SW 1271 (cell line): ENCODE measurements at places on chromosomes 11 and 22.

- no peak for DNase-seq
Observed at GRCh38 chr11:74464746-74465145, 2.6 kb downstream of the KCNE3 start.

DNA sequence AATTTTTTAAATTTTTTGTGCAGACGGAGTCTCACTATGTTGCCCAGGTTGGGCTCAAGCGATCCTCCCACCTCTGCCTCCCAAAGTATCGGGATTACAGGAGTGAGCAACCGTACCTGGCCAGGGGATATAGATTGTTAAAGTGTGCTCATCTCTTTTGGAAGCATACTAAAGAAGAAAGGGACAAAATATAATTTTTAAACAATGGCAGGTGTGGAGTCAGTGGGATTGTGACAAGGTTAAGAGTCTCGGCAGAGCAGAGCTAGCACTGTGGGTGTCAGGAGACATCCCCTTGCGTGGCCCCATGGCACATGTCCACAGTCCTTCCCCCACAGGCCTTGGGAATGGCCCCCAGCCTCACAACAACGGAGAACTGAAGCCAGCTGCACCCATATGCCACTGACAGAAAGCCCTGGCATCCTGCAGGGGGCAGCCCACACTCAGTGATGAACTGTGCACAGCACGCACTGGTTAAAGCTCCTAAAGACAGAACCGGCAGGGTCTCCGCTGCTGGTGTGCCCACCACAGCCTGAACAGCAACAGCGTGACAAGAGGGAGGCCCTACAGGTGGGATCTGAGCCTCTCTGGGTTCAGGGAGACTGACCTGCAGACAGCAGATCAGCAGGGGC, 29.9 kb downstream of the SERPIND1 start:
- no peak for DNase-seq

DNA sequence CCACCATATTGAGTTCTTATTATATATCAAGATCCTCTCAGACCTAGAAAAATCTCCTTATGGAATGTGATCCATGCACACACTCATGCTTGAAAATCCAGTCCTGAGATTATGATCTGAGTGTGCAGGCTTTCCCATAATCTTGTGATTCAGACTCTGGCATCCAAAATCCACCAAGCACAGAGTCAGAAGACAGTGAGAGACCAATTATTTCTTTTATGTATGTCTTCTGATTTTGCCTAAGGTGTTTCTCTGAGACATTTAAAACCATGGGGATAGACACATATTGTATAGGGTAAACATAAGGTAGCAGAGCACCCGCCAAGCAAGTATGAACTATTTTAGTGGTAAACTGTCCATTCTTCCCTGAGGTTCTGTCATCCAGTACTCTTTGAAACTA, 52.0 kb upstream of the MMP13 start:
- DNase-seq = no peak

GRCh38 chr22:21766691-21767462, 31.3 kb upstream of the YPEL1 start:
- no peak for DNase-seq

DNA sequence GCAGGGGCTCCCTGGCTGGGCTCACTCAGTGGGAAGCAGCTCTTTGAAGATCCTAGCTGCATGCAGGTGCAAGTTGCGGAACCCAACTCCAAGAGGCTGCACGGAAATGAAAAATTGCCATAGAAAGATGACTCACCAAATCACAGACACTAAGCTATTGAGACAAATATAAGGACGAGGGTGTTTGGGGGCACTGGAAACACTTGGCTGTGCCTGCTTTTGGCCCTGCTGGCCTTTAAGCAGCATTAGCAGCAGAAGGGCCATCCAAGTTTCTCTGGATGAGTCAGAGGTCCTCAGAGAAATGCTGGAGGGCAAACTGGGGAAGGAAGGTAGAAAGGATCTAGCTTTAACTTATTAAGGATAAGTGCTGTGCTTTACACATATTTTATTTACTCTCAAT, 282.3 kb downstream of the KIRREL3 start:
- no peak for DNase-seq

GRCh38 chr11:105903113-105903512, 118.9 kb downstream of the MSANTD4 start:
- DNase-seq = no peak

DNA sequence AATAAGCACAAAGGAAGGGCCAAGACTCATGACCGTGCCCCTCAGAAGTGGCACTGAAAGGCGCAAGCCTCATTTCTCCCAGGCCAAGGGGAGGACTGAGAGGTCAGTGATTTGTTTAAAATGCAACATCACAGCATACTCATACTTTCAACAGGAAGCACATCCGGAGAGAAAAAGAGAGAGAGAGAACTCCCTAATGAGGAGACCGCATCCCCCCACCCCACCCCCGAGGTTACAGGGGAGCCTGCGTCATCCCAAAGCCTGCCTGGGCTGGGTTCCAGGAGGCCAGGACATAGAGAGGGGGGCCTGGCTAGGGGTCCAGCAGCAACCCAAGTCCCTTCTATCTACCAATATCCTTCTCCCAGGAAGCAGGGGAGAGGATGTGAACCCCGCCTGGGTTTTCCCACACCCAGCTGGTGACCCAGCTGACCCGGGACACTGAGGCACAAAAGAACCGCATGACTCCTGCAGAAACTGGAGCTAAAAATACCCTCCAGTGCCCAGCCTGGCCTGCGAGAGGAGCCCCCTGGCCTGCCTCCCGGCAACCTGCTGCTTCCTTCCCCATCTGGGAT, 3.8 kb downstream of the CSNK1E start:
- DNase-seq = peak; percentile 51

DNA sequence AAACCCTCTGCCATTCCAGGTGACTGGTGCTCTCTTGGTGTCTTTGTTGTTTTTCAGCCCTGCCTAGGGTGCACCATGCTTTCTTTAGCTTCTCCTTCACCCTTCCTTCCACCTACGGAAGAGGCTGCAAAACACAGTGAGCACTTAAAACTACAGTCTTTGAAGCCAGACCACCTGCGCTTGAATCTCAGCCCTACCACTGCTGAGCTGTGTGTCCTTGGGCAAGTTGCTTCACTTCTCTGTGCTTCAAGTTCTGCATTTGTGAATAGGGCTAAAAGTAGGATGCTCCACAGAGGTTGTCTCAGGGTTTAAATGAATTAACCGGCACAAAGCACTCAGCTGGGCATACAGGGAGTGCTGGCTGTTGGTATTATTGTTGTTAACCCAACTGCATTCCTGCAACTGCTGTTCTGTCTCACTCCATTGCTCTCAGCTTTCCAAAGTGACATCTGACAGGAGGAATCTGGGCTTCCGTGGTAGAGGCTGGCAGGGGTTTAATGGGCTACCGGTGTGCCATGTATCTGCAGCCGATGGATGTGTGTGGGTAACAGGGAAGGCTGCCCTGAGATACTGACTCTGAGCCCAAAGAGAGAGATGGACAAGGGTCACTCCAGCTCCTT, 139.3 kb downstream of the FBXO7 start:
- no peak for DNase-seq

DNA sequence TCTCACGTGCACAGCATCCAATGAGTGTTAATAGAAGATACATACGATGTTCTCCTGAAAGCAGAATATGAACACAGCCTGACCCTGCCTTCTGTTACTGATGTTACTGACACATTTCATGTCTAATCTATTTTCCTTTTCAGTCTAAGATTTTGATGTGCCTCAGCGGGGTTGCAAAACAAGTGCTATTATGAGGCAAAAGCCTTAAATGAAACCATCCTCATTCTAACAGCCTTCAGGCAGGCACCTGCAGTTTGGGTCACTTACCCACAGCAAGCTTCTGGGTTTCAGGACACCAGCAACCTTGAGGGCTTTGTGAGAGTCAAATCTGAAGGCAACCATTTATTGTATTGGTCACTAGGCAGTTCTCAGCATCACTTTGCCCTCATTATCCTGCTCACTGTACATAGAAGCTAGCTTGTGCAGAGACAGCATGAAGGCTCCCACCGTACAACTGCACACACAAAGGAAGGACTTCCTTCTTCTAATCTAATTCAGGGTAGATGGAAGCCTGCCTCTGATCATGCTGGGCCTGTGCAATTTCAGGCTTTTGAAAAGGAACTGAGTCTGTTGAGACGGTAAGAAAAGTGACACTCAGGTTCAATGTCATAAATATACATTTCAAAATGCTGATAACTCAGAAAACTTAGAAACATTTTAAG, 183.2 kb upstream of the PITPNB start:
- DNase-seq = no peak

GRCh38 chr11:63931876-63932275, 6.9 kb upstream of the NAA40 start:
- DNase-seq = no peak

DNA sequence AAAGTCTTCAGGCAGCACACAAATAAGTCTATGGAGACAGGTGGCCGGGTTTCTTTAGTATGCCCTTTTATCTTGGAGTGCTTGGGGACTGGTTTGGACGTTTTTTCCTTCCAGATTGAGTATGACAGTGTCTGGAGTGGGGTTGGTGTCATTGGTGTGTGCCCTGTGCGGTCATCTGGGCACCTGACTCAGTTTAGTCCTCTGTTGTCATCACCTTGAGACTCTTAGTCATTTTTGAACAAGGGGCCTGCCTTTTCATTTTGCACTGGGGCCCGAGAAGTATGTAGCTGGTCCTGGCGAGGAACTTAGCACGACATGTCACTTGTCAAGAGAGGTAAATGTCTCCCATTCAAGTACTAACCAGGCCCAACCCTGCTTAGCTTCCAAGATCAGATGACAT, 27.2 kb upstream of the MYO18B start:
- DNase-seq = no peak

DNA sequence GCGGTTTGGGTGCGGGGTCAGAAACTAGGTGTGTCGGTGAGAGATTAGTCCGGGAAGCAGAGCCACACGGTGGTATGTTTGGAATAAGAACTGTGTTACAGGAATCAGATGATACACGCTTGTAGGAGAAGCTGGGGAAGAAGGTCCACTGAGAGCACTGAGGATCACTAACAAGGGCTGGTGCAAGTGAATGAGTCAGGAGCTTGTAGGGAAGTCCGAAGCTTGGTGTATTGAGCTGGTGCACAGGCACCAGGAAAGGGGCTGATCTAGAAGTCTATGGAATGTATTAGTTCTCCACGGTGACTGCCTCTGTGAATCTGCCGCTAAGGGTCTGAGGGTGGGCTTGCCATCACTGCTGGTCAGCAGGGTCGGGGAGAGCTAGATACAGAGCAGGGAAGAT, 18.8 kb upstream of the GRK3 start:
- DNase-seq = no peak

DNA sequence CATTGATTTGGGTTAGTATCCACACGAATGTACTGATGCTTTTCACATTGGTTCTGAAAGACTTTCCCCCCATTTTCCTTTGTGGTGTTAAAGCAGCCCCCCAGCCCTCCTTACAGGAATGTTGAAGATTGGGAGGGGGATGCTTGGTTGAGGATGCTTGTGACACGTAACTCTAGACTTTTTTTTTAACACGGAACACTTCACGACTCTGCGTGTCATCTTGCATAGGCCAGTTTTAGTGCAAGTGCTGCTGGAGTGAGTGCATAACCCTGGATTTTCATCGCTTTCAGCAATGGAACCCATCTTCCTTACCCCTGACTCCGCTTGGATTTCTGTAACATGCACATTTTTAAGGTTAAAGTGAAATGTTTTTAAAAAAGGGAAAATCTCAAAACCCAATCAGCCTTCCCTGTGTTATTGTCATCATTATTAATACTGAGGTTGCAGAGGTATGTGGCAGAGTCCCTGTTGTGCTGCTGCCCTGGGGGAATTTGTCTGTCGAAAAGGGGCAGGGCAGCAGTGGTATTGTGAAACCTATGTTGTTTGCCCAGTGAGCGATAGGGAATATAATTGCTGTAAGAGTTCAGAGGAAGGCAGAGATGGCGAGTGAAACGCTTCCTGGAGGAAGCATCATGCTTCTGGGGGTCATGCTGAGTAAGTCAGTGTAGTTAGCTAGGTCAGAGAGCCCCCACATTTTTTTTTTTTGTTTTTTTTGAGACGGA, 12.1 kb downstream of the CECR2 start:
- DNase-seq = no peak

GRCh38 chr11:1755344-1755691, 4.9 kb upstream of the IFITM10 start:
- DNase-seq = no peak

- DNase-seq = no peak
Observed at GRCh38 chr11:104836691-104837090, 61.6 kb downstream of the CASP12 start.

GRCh38 chr11:117410861-117411710, 83.4 kb downstream of the CEP164 start:
- DNase-seq = no peak

GRCh38 chr11:83259559-83259958, 26.6 kb downstream of the CCDC90B start:
- no peak for DNase-seq

GRCh38 chr22:29325785-29326315, 10.4 kb upstream of the RASL10A start:
- DNase-seq = no peak

DNA sequence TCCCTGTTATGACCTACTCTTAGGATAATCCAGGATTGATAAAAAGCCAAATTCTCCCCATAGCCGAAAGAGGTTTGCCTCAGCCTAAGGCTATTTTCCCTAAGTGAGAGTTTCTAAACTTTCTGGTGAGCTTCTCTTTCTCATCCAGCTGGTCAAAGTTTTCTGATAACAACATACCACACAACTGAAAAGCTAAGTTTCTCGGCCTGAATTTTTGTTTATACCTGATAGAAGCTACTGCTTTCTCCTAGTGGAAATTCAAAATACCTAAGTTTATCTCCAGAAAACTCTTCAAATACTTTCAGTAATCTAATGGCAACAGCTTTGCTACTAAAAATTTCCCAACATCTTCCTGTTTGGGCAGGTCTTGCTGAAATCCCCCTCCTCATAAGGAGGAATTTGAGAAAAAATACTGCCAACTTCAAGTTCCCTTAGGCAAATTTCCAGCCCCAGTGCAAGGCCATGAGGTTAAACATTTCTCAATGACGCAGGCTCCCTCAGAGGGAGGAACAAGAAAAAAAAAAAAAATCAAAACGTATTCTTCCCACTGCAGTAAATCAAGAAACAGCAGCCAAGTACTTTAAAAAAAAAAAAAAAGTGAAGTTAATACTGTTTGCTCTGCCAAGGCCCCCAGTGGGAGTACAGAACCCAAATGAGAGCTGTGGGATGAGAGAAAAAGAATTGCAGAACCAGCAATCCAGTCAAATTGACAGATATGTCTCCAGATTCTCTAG, 127.0 kb downstream of the MRTFA start:
- DNase-seq = no peak

GRCh38 chr11:103926990-103927389, 109.5 kb upstream of the DDI1 start:
- no peak for DNase-seq

- peak; percentile 24 for DNase-seq
Observed at GRCh38 chr11:60925868-60926267, 1.6 kb downstream of the TMEM132A start.

- no peak for DNase-seq
Observed at GRCh38 chr22:39097098-39098020, at the start of gene APOBEC3H. Gene APOBEC3H (plus strand): TSS chr22:39097244. CDS start chr22:39100279, 3,035 bp downstream.

GRCh38 chr11:19366992-19367709, 126.4 kb upstream of the E2F8 start:
- DNase-seq = no peak

DNA sequence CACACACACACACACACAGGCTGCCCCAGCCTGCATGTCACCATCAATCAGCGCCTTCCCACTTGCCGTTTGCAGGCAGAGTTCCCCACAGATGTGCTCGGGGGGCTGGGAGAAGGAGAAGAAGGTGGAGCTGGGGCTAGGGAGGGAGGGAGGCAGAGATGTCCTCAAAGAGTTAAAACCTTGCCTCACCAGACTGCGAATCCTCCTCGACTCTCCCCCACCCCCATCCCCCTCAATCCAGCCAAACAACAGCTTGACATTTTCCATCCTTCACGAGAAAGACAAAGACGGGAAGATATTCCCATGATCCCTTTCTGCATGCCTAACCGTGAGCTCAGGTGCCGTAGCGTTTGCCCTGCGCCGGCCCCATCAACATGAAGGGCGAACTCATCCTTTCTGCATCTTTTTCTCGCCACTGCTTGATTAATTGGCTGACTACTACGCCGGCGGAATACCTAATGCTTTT, 365.5 kb downstream of the MIAT start:
- DNase-seq = no peak
